Activated T-cell treated with anti-CD3 and anti-CD28 coated beads, Interleukin-2, amount 50 U/mL, for 48 hours (primary cell): ENCODE measurements at places on chromosomes 3 and 15.

DNA sequence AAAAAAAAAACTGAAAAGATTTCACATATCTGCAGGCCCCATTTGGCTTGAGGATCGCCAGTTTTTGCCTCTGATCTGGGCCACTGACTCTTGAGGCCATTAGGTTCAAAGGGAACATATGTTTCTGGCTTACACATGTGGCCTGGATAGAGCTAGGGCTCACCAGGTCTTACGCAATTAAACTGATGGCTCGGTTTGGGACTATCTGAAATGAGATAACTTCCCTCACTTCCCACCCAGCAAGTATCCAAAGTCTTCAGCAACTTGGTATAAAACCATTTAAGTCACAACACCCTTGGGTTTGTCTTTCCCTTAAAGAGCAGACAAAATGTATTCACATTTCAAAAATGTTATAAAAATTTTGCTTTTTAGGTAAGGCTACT is 36.3 kb downstream of the LRIG1 start:
- DNase-seq, result no peak

GRCh38 chr3:185916042-185916833 is 21.6 kb downstream of the TRA2B start:
- DNase-seq, result no peak

GRCh38 chr3:180571831-180572598 is 29.9 kb upstream of the TTC14 start:
- no peak for DNase-seq

GRCh38 chr3:10548992-10549391 is 43.6 kb upstream of the ATP2B2 start:
- DNase-seq, result peak; percentile 51

DNA sequence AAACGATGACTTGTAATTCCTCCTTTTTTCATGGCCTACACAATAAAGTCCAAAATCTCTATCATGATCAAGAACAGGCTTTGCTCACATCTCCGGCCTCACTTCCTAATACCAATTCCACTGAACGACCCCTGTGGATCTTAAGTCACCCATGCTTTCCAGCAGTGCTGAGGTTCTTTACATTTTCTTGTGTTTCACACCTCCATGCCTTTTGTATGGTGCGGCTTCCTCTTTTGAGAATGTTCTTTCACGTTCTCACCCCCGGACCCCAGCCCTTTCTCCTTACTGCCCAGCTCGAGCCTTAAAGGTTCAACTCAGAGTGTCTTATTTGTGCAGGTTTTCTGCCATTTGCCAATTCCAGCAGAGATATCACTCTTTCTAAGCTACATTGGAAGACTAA is 70.1 kb downstream of the CSNK1G1 start:
- no peak for DNase-seq

- DNase-seq, result no peak
These were observed 6.6 kb downstream of the HTR3C start for GRCh38 chr3:184059424-184059823.

DNA sequence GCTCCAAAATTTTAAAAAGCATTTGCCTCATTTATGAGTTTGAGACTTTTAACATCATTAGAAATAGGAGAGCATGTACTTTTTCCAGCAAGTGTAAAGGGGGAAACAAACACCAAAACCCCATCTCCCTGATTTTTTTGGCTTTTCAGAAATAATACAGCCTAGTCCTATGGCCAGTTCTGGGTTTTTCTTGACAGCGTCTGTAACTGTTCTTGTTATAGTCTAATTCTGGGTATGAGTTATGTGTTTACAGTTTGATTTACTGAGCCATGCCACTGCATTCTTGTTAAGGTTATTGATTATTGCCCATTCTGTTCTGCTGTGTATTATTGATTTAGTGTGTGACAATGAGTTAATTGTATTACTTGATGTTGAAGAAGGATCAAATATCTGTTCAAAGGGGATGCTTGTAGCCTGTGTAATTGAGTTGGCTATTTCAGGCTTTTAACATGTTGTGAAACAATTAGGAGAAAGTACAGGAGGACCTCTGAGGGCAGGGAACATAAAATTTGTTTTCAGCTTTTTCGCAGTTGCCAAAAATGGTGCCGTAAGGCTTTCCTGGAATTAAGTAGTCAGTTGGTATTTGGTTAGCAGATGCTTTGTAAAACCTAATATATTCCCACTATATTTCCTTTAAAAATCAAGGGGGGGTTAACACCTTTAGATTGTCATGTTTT is 46.1 kb downstream of the MBNL1 start:
- no peak for DNase-seq

GRCh38 chr3:10088256-10088655 is 19.8 kb downstream of the FANCD2OS start:
- no peak for DNase-seq

DNA sequence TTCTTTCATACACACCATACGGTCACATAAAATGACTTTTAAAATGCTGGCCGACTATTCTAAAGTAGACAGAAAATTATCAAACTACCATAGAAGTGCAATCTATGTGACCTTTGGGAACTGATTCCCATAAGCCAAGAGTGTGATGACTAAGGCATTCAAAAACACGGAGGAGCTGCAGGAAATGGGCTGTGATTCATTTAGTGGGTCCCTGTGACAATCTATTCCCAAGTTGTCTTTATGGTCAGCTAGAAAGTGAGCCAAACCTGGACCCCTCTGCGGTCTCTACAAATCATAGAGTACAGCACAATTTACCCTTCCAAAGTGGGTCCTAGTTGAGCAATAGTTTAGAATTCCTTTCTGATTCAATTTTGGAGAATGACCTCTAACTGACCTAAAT is 251.5 kb upstream of the CBLB start:
- DNase-seq, result no peak

DNA sequence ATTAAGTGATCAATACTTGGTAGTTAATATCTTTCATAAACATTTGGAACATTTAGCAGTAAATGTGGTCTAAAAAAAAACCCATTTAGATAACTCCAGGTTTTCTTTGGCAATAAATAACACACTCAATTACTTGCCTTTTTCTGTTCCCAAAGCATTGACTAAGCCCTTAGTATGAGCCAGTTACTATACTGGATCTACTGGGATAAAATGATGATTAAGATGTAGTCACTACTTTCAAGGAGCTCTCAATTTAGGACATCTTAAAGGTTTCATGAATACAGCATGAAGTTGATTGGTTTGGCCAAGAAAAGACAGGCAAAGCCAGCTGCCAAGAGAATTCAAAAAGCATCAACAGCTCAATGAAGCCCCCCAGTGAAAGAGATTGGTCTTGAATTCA is 250.9 kb downstream of the EPHA3 start:
- no peak for DNase-seq

- DNase-seq, result no peak
These were observed 337.8 kb downstream of the RBMS3 start for GRCh38 chr3:29618395-29619282.
